Hepatocyte (in vitro differentiated cells): ENCODE measurements at places on chromosomes 7 and 10. TPM values are rescaled to one million over a fixed set of nuclear protein-coding genes. Genes with fewer than 3 reads are reported as not detected.

Gene SEMA3E
- 9.7 and 14.0 TPM in 2 replicates for total RNA-seq

DNA sequence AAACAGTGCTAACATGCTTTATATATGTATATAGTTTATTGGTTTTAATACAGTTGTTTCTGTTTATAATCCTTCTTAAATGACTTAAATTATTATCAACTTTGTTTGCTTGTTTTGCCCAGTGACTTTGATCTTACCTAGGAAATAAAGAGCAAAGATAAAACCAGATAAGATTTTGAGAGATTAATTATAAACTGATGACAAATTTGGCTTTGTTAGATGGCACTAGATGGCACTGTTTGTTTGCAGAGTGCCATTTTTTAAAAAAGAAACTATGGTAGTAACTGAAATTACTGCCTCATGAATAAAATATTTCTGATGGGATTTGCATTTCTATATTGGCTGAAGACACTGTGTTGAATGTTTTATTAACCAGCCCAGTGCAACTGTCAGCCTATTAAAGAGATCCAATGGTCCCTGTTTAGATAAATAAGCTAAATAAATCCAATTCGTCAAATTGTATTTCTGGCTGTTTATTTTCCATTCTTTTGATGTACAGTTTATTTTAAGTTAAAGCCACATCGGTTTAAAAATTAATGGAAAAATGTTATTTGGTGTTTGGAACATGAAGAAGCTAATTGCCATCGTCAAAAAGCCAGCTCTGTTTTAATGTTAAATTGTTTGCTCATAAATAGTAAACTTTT, 28.7 kb downstream of the VTI1A start:
- H3K27ac ChIP-seq: no peak overlapping the region
- H3K4me1 ChIP-seq: no peaks in the 10 kb centered on the region
- no peaks in the 10 kb centered on the region for H3K27me3 ChIP-seq
- no peaks in the 10 kb centered on the region for H3K36me3 ChIP-seq

- H3K4me3 ChIP-seq: no peak overlapping the region
- H3K27ac ChIP-seq: no peak overlapping the region
- no peaks in the 10 kb centered on the region for H3K27me3 ChIP-seq
Observed at GRCh38 chr10:45444976-45445898, 71.2 kb downstream of the ALOX5 start.

DNA sequence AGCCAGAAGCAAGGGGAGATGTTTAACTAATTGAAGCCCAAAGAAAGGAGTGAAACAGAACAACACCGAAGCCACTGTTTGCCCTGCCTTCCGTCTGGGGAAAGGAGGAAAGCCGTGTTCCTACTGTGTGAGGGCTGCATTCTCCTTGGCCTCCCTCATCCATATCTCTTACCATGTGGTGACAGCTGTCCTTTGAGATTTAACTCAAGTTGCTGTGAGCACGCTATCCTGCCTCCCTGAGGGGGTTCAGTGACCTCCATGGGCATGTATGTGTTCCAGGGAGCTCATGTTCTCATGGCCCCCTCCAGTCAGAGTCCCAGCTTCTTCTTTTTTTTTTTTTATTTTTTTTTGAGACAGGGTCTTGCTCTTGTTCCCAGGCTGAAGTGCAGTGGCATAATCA, 26.2 kb upstream of the CRHR2 start:
- no peak overlapping the region for H3K4me3 ChIP-seq
- H3K4me1 ChIP-seq: no peaks in the 10 kb centered on the region
- H3K27ac ChIP-seq: no peak overlapping the region
- DNase-seq: no peak

DNA sequence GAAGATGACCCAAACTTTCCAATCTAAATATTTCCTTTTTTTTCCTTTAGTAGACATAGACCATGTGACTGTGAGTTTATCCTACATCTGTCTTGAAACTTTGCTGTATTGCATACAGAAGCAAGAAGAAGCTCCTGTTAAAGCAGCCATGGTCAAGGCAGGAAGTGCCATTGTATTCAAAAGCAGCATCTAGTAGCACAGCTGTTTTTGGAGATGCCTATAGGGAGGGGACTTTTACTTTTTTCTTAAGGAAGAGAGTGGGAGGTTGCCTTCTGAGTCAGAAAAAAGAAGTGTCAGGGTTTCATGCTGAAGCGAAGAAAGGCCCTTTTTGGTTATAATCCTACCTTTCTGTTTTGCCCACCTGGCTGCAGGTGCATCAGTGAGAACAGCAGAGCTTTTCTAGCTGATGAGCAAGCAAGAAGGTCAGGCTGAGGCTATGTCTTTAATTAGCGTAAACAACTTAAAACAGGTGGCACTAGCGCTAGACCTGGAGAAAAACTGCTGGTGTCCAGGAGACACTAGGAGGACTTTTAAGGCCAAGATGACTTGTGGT, 234.1 kb upstream of the AGK start:
- no peak overlapping the region for H3K4me3 ChIP-seq
- no peaks in the 10 kb centered on the region for H3K36me3 ChIP-seq
- H3K4me1 ChIP-seq: no peaks in the 10 kb centered on the region
- DNase-seq: no peak

- no peak overlapping the region for H3K4me3 ChIP-seq
- H3K27ac ChIP-seq: no peak overlapping the region
- no peaks in the 10 kb centered on the region for H3K4me1 ChIP-seq
- H3K36me3 ChIP-seq: no peaks in the 10 kb centered on the region
Observed at GRCh38 chr7:84583331-84583730, 388.7 kb upstream of the SEMA3A start.

DNA sequence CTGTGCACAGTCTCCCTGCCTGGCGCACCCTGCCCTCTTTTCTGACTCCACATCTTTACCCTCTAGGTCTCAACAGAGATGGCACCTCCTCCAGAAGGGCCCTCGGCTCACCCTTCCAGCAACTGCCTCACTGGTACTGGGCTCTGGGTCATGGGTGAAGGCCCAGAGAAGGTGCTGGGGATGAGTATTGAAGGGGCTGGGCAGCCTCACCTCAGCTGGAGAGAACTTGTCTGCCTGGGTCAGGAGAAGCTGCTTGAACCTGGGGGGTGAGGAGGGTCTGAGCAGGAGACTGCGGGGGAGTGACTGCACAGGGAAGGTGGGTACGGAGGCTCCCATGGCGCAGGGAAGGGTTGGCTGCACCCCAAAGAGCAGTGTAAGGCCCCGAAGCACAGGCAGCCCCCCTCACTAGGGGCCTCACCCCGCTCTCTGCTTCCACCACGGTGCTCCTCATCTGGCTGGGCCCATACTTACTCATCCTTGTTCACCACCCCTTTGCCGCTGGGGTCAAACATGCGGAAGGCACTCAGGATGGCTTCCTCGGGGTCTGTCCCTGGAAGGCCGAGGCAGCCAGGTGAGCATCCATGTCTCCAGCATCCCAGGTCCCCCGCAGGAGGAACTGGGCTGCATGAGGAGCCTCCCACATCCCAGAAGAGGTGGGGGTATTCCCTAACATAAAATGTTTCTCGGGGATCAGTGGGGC, 1.7 kb downstream of the MYL7 start:
- DNase-seq: no peak
- H3K27me3 ChIP-seq: peaks cover under 1% of the 10 kb centered on the region
- no peak overlapping the region for H3K27ac ChIP-seq
- H3K4me1 ChIP-seq: no peaks in the 10 kb centered on the region

DNA sequence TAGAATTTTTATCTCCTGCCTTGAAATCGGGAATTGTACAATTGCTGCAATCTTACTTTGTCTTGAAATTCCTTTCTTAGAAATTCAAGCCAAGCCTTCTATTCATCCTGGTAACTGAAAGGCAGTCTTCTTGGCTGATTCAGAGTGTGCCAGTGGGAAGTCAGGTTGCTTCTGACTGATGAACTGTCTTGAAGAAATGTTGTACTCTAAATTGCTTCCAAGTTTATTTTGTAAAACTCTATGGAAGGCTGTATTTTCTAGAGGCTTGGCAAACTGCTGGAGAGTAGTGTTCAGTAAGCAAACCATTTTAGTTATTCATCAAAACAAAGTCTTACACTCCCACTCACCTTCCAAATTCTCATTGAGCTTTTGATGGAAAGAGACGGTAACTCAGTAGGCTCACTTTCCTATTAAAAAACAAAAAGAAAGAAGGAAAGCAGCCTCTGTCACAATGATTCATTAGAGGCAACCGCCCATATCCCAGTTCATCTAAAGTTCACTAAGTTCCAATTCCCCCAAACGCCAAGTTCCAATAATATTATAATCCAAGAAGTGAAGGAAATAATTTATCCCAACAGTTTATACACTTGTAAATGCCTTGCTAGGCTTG, 187.9 kb upstream of the MALRD1 start:
- no peaks in the 10 kb centered on the region for H3K27me3 ChIP-seq
- H3K4me3 ChIP-seq: no peak overlapping the region
- H3K36me3 ChIP-seq: no peaks in the 10 kb centered on the region
- no peaks in the 10 kb centered on the region for H3K4me1 ChIP-seq
- DNase-seq: no peak
- no peak overlapping the region for H3K27ac ChIP-seq

Gene NPC1L1
- 14.8 and 20.6 TPM in 2 replicates for total RNA-seq

DNA sequence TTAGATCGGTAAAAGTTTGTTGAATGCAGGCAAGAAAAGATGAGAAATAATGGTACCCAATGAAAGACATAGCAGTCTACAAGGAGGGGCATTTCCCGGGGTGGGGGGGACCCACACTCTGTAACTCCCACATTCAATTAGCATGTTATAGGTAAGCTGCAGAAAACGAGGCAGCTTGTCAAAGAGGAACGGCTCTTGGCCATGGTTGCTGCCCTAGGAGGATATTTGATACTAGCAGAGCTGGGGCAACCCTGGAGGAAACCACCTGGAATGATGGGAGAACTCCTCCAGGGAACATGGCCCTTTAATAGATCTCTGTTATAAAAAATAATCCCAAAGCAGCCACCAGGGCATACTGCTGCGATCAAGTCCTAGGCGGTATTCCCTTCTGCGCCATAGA, 98.5 kb downstream of the EGFR start:
- H3K4me1 ChIP-seq: peaks cover 21% of the 10 kb centered on the region
- no peaks in the 10 kb centered on the region for H3K27me3 ChIP-seq
- no peak overlapping the region for H3K27ac ChIP-seq
- H3K36me3 ChIP-seq: no peaks in the 10 kb centered on the region
- no peak overlapping the region for H3K4me3 ChIP-seq
- no peak for DNase-seq

DNA sequence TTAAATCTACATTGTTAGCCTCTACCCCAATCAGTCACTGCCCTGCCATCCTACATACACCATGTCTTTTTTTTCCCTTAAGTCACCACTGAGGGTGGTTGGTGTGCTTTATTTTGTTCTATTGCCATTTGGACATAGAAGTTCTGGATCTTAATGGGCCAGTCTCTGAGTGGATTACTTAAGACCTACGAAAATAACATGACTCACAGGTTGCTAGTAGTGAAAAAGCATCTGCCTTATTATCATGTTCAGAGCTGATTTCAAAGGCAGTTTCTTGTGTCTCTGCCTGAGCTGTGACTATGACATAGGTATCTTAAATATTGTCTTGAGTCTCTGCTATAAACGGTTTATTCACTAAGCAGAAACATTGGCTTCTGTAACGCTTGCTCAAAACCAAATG, 410.8 kb downstream of the MDFIC start:
- H3K27ac ChIP-seq: no peak overlapping the region
- H3K36me3 ChIP-seq: no peaks in the 10 kb centered on the region
- no peaks in the 10 kb centered on the region for H3K27me3 ChIP-seq
- no peaks in the 10 kb centered on the region for H3K4me1 ChIP-seq
- DNase-seq: no peak

GRCh38 chr7:418636-419280, 100.9 kb downstream of the PDGFA start:
- no peaks in the 10 kb centered on the region for H3K27me3 ChIP-seq
- H3K4me3 ChIP-seq: no peak overlapping the region
- H3K4me1 ChIP-seq: no peaks in the 10 kb centered on the region
- no peak for DNase-seq
- no peaks in the 10 kb centered on the region for H3K36me3 ChIP-seq

Gene CHCHD3
- 65.3 and 79.8 TPM in 2 replicates for total RNA-seq

Gene TMEM130
- total RNA-seq: 0.90 and 1.4 TPM in 2 replicates

DNA sequence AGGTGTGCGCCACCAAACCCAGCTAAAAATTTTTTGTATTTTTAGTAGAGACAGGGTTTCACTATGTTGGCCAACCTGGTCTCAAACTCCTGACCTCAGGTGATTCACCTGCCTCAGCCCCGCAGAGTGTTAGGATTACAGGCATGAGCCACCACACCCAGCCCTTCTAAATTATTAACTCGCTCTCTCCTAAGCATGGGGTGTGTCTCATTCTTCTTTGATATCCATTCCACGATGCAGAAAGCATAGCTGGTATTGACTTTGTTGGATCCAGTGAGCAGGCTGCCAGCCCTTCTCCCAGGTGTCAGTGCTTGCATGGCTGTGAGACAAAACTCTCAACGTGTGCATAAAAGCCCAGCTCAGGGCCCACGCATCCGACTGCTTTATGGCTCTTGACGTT, 254.1 kb upstream of the PFKP start:
- no peak overlapping the region for H3K27ac ChIP-seq
- H3K4me1 ChIP-seq: no peaks in the 10 kb centered on the region
- H3K36me3 ChIP-seq: no peaks in the 10 kb centered on the region
- no peaks in the 10 kb centered on the region for H3K27me3 ChIP-seq
- peak; percentile 30 for DNase-seq

DNA sequence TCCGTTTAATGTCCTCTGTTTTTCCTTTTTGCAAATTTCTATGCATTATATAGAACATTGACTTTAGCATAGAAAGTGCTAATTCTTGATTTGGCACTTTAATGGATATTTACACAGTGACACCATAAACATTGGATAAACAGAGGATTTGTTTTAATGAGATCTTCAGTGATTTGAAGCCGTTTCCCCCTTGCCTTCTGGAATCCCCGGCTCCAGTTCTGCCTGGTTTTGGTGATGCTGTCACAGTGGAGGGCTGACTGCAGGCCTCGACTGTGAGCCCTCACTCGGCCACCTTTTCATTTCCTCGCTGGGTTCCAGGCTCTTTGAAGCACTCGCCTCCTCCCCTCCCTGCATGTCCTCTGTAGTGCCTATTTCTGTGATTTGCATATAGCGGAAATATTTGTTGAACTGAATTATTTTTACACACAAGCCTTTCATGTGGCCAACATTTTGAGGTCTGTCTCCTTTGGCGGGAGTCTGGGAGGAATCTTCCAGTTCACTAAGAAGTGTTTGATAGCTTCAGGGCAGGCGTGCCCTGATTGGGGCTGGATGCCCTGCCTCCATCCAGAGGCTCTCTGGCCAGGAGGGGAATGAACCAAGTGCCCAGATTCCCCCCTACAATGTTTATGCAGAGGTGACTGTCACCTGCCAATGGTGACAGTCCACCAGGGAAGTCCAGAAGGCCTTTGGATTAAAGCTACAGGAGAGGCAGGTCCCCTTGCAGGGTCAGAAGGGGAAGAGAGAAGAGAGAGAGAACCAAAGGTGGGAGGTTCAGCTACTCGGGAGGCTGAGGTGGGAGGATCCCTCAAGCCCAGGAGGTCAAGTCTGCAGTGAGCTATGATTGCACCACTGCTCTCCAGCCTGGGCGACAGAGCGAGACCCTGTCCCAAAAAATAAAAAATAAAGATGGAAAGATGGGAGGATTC, 67.5 kb downstream of the CUX1 start:
- no peak overlapping the region for H3K4me3 ChIP-seq
- peak overlapping the region; percentile 91 for H3K27ac ChIP-seq
- DNase-seq: no peak
- H3K36me3 ChIP-seq: no peaks in the 10 kb centered on the region

GRCh38 chr10:34627741-34628140, 187.4 kb downstream of the PARD3 start:
- DNase-seq: no peak
- H3K4me3 ChIP-seq: no peak overlapping the region
- peaks cover 15% of the 10 kb centered on the region for H3K4me1 ChIP-seq

- H3K36me3 ChIP-seq: no peaks in the 10 kb centered on the region
- H3K4me1 ChIP-seq: no peaks in the 10 kb centered on the region
- H3K27me3 ChIP-seq: peaks cover 37% of the 10 kb centered on the region
- peak overlapping the region; percentile 26 for H3K4me3 ChIP-seq
- DNase-seq: peak; percentile 67
Observed at GRCh38 chr7:98870121-98870651, 372 bp upstream of the TMEM130 start.
